Esophagus squamous epithelium (tissue), 5 donors: ENCODE measurements at places on chromosomes 11 and 22. TPM values are rescaled to one million over a fixed set of nuclear protein-coding genes. Genes with fewer than 3 reads are reported as not detected.

- DNase-seq = no peak
These were observed 3.1 kb upstream of the CTSD start for GRCh38 chr11:1766719-1767398.

DNA sequence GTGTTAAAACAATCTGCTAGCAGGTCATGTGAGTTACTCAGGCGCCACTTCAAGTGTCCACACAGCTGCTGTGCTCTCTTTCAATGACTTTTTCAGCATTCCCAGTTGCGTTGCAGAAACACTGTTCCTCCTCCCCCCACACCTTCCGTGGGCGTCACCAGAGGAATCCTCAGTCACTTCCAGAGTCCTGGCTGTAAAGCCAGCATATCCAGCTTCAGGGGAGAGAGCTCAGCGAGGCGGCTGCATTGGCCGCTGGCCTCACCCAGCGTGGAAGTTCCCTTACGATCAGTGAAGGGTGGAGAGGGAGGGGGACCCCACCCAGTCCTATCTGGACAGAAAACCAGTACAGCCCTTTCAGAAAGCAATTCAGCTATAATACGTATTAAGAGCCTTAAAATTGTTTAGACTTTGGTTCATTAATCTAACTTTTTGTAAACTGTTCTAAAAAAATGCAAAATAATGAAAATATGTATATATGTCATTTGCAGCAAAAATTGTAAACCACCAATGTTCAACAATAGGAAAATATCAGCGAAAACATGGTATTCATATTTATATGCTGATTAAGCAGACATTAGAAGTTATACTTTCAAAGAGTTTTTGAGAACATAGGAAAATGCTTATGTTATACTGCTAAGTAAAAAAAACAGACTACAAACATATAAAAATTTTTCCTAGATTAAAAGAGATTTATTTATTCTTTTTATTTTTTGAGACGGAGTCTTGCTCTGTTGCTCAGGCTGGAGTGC lies 2.8 kb upstream of the ANO9 start:
- DNase-seq = no peak

DNA sequence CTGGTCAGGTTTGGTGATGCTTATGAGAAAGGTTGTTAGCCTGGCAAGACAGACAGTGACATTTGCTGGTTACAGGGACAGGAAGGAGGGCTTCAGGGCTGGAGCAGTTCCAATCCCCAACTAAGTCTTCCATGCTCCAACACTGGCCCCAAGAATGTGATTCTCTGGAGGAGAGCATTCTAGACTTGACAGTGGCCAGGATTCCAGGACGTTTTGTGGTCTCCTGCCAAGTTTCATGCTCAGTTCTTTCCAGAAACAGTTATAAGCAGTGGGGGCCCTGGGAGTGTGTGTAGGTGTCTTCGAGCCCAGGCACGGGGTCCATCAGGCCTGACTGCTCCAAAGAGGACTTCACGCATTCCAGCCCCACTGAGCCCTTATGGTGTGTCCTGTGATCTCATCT lies 8.9 kb upstream of the GRK3 start:
- no peak for DNase-seq

- no peak for DNase-seq
These were observed 8.3 kb upstream of the OR52E8 start for GRCh38 chr11:5865826-5866225.

- no peak for DNase-seq
These were observed 12.5 kb upstream of the GRIK4 start for GRCh38 chr11:120499088-120499487.

- no peak for DNase-seq
These were observed 31.0 kb downstream of the SYT7 start for GRCh38 chr11:61549662-61550568.

- no peak for DNase-seq
These were observed 40.0 kb upstream of the SEPTIN5 start for GRCh38 chr22:19674129-19674928.

- no peak for DNase-seq
These were observed 136.5 kb downstream of the ATG16L2 start for GRCh38 chr11:72950685-72951084.

DNA sequence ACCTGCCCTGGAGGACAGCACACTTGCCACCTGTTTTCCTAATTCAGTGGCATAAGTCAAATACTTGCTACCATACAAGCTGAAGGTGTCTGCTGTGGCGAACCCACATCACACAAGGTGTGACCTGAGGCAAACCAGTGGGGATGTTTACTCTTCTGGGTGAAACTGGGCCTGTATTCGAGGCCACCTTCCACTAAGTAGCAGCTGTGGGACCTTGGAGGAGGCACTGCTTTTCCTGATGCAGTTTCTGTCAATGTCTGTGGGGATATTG lies 927.4 kb downstream of the BRD1 start:
- DNase-seq = no peak

GRCh38 chr11:109984634-109985289 lies 108.4 kb upstream of the ZC3H12C start:
- no peak for DNase-seq

DNA sequence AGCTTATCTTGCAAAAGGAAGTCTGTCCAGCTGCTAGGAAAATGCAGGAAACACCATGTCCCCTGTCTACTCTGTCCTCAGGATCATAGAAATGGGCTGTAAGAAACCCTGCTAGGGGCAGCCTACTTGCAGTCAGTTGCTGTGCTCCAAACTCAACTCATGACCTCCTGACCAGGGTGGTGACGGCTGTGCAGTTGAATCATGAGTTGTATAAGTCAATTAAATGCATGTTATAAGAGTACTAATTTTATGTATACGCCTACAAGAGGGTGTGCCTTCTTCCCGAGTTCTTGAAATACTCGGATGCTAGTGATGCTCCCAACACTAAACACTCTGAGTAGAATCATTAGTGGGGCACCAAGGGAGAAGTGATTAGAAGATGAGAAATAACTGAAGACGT lies 776.4 kb downstream of the OPCML start:
- no peak for DNase-seq

GRCh38 chr11:71998649-71999310 lies at the start of gene IL18BP:
Gene IL18BP (plus strand): TSS chr11:71998909. CDS start chr11:71999985, 1,076 bp downstream.
- no peak for DNase-seq

DNA sequence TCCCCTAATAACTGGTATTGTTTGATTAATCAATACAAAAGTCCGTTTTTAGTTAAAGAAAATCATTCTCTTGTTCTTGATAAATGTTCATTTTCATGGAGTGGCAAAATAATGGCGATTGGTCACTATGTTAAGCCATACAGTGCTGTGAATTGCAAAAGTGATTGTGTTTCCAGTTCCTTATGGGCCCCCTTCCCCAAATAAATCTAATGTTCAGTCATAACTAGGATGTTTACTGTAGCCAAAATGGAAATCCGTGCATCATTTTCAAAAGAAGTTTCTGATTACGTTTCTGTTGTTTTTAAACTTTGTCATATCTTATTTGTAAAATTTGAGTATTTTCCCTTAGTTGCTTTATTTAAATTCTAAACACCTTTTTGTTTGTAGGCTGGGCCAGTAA lies 845 bp downstream of the RBM7 start:
- DNase-seq = no peak

DNA sequence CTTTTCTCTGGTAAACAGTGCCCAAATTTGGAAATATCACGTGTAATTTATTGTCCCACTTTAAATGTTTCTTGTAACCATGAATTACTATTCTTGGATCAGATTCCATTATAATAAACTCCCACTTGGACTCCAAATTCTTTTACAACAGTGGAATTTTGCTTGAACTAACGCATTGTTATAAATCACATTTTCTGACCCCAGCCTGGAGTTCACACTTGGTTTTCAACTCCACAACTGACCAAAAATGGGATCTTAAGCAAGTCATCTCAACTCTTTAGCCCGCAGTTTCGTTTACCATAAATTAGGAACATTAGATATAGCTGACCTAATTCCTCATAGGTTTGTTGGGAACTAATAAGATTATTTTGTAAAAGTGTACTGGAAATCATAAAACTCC lies 336.8 kb upstream of the NCAM1 start:
- no peak for DNase-seq

- DNase-seq = no peak
These were observed 29.6 kb downstream of the PAK1 start for GRCh38 chr11:77444261-77444660.

DNA sequence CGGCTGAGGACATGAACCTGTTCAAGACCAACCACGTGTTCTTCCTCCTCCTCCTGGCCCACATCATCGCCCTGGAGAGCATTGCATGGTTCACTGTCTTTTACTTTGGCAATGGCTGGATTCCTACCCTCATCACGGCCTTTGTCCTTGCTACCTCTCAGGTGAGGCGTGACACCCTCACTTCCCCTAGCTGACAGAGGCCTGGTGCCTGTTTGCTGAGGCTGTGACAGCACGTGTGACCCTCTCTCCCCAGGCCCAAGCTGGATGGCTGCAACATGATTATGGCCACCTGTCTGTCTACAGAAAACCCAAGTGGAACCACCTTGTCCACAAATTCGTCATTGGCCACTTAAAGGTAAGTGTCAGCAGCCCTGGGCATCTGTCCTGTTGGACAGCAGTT lies 12.3 kb downstream of the FADS2 start:
- DNase-seq = no peak

DNA sequence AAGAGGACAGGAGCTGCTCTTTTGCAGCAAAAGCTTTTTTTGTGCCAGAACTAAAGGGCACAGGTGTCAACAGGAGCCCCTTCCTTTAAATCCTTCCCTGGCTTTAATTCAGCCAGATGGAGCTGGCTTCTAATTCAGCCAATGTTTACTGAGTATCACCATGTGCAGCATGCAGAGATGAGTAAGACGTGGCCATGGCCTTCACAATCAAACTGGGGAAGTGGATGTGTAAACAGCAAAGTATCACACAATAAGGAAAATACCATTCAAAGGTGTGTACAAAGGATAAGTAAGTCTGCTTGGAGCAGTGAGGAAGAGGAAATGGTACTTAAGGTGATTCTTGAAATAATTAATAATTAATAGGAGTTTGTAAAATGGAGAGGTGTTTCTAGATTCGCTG lies 243.4 kb downstream of the NXPE2 start:
- DNase-seq = no peak

- DNase-seq = no peak
These were observed 53.6 kb downstream of the ARFGAP2 start for GRCh38 chr11:47123094-47123493.

GRCh38 chr11:68828957-68829356 lies 12.8 kb downstream of the CPT1A start:
- no peak for DNase-seq

DNA sequence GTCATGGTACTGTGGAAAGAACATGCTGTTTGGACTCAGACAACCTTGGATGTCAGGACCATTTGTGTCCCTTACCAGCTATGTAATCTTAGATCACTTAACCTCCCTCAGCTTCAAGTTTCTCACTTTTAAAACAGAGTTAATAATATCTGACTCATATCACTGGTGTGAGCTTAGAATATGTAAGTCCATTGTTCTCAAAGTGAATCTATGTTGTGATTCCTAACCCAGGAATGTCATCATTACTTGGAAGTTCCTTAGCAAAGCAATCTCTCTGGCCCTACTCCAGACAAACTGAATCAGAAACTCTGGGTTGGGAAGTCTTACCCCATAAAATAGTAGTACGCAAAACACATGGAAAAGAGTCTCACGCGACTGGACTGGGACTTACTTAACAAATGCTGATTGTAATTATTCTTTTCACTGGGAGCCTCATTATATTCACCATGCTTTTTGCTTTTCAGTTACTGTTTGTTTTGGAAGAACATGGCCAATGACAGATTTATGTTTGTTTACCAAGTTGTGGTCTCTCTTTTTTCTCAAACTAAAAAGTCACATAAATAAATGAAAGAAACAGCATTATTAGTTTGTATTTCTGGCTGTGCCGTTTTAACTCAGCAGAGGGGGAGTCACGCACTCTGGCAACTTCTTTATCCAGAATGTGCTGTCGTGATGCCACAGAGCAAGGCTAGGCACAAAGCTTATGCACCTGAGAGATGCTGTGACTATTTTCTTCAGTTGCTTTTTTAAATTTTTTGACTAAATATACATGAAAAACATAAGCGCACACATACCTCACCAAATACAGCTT lies 217.7 kb upstream of the CTSC start:
- DNase-seq = no peak

GLYAT gene
- total RNA-seq = not detected

CHRM1 gene
- total RNA-seq = not detected

PGA5 gene
- 0.19 TPM for total RNA-seq

TPP1 gene
- 31.2 TPM for total RNA-seq

EP300 gene
- 63.3 TPM for total RNA-seq

NXPE1 gene
- total RNA-seq = not detected

XNDC1N gene
- total RNA-seq = 0.85 TPM

ASPHD2 gene
- total RNA-seq = 2.1 TPM

ART1 gene
- total RNA-seq = not detected

DESI1 gene
- total RNA-seq = 25.9 TPM

TRIM51 gene
- total RNA-seq = not detected

IPO7 gene
- total RNA-seq = 58.6 TPM

GPHA2 gene
- total RNA-seq = not detected

POGLUT3 gene
- total RNA-seq = 18.3 TPM

PKDREJ gene
- not detected for total RNA-seq
